ENCODE measurements at places on chromosomes 5 and 9.
A peak's percentile ranks its signal among the peaks of the same experiment; 100 is the strongest.

GRCh38 chr9:120542701-120543490 lies 37.1 kb downstream of the CDK5RAP2 start:
- no peak for DNase-seq

GRCh38 chr9:123527981-123528380 lies 172.0 kb downstream of the CRB2 start:
- DNase-seq = peak; percentile 86

DNA sequence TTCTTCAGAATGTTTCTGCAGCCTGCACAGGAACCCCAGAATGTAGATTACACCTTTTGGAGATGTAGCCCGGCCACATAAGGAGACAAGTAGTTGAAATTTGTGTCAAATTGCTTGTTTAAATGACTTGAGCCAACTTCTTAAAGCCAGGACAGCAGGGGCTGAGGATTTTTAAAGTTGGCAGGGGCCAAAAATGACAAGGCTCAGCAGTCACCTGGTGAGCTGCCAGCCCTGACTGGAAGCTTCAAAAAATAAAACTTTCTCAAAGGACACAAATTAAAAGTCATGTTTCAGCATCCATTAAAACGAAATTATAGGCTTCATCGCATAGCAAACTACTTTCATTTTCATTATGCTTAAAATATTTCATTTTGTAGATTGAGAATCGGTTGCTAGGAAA lies 340.3 kb upstream of the WWC1 start:
- DNase-seq = no peak

GRCh38 chr5:150162142-150162513 lies 4.5 kb upstream of the CDX1 start:
- no peak for DNase-seq

DNA sequence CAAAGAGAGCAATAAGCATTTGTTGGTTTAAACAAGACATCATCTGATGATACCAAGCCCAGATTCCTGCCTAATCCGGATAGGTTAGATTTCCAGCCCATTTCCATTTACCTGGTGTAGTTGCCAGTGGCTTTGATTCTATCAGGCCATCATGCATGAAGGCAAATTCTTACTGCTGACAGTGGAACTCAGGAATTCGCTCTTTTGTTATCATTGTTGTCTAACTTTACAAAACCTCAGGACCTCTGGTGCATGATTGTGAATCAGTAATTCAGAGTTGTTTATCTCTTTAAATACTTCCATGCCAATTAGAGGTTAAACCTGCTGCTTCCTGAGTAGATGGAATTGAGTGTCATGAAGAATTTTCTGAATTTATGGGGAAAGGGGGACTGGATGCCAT lies 76.5 kb downstream of the C9orf152 start:
- no peak for DNase-seq

DNA sequence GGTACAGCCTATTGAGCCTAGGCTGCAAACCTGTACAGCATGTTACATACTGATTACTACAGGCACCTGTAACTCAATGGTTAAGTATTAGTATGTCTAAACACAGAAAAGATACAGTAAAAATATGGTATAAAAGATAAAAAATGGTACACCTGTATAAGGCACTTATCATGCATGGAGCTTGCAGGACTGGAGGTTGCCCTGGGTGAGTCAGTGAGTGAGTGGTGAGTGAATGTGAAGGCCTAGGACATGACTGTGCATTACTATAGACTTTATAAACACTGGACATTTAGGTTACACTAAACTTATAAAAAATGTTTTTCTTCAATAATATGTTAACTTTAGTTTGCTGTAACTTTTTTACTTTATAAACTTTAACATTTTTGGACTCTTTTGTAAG lies 171.3 kb downstream of the SLC28A3 start:
- DNase-seq = no peak

DNA sequence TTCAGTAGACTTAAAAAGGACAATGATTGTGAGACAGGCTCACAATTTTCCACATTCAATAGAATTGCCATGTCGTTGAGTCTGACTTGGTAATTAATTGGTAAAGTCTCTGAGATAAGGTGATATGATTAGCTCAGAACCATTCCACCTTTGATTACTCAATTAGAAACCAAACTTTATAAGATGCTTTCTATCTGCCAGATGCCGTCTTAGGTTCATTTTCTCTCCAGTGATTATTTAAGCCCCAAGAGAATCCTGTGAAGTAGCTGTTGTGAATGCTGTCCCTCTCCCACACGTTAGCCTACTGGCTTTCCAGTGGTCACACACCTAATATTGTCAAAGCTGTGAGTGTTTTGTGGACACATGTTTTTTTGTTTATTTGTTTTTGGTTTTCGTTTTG lies 528.9 kb upstream of the ZNF462 start:
- no peak for DNase-seq

DNA sequence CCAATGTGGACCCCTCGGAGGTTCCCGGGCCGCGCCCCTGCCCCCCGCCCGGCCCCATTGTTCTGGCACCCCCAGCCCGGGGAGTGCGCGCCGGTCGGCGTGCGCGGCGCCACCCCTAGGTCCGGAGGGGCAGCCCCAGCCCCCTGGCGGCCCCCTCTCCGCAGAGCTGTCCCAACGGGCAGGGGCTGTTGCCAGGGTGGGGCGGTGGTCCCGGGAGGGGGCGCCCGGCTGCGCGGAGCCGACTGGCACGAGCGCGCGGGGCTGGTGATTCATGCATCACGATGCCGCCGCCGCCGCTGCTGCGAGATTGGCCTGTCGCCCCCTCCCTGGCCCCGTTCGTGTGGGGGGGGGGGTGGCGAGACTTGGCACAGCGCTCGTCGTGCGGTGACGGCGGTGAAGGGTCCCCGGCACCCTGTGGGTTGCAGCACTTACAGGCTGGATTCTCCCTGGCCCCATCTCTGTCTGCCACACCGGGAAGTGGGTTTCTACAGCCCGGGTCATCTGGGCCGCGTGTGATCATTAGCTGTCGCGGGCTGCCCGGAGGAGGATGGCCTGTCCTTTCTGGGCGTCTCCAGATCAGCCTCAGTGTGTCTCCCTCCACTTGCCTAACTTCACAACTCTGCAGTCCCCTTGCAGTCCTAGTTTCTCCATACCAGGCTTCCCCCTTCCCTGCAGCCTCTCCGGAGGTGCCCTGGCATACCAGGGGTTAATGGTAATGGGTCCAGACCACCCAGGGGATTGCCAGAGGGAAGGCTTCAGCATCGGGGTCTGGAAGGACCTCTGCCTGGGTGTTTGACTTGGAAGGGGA lies 858 bp downstream of the NCS1 start:
- DNase-seq = peak; percentile 16

DNA sequence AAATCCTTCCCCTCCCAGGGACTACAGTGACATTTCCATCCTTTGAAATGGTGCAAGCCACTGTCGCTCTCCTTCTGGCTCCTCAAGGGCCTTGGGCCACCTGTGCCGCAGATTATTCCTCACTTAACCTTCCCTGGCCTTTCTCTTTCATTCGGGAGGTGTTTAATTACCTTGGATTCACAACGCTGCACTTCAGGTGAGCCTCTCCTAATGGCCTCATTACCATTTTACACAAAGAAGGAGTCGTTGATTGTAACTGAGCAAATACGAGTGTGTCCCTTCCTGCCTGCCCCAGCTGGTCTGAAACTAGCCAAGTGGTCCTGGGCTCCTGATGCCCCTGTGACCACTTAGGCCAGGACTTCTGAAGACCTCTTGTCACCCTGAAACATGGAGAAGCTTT lies 205.0 kb downstream of the CRB2 start:
- DNase-seq = no peak

DNA sequence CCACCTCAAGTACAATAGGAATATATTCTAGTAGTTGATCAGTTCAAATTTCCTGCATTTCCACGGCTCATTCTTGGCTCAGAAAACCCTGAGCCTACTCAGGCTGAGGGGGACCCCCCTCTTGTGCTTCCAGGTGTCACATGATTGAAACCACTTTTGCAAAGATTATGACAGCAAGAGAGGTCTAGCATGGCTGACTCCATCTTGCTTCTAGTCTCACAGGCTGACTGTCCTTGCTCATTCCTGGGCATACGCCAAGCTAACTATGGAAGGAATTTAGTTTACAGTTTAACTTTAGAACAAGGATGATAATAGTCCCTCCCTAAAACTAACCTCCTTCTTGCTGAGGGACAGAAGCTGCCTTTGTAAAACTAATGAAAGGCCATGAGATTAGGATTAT lies 154.1 kb downstream of the SNX18 start:
- no peak for DNase-seq

DNA sequence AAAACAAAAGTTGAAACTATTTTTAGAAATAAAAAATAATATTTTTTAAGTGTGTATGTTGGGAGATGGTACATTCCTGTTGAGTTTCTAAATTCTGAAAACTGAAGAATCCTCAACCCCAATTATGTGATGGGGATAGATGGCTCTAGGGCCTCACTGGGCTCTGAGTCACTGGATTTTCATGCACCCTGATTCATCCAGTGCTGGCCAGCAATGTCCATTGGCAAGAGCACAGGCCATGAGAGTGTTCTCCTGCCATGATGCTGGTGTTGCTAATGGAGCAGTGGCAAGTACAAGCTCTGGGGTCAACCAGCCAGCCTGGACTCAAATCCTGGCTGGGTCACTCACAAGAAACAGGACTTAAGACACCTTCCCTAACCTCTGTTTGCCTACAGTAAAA lies 23.3 kb downstream of the SMIM23 start:
- no peak for DNase-seq

DNA sequence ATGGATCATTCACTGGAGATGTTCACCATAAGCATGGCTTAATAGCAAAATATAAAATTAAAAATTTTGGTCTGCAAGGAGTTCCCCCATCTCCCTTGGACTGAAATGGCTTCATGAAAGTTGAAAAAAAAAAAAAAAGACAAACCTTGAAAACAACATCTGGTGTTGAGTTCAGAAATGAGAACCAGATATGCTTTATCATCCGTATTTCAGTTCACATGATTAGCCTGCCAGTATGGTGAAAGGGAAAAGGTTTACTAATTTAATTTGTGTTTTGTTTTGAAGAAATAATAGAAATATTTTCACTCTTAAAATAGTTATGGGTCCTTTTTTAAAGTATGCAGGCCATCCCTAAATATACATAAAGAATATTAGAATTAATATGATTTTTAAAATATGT lies 67.8 kb downstream of the TMEM167A start:
- no peak for DNase-seq

DNA sequence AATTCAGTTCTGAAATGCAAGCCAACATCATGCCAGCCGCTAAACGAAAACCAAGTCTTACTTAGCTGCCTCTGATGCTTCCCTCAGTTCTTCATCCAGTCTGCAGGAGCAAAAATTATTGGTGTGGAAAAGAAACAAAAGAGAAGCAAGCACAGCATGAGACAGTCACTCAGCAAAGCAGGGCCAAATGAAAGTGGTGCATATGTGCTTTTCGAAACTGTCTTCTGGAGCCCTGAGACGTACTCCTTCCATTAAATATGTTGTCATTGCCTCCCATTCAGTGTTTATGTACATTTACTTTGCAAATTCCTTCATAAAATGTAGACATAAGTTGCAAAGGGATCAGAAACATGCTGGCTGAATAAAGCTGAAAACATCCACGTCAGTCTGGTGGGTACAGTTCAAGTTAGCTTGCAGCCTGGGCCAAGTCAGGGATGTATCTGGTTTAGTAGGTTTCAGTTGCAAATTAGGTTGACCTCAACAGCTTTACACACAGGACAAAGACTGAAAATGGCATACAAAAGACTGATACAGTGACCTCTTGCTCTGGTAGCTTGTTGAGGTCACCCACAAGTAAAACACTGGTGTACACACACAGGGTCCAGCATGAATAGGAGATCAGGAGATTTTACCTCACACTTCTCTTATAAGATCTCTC lies 139.7 kb upstream of the PCA3 start:
- DNase-seq = no peak

DNA sequence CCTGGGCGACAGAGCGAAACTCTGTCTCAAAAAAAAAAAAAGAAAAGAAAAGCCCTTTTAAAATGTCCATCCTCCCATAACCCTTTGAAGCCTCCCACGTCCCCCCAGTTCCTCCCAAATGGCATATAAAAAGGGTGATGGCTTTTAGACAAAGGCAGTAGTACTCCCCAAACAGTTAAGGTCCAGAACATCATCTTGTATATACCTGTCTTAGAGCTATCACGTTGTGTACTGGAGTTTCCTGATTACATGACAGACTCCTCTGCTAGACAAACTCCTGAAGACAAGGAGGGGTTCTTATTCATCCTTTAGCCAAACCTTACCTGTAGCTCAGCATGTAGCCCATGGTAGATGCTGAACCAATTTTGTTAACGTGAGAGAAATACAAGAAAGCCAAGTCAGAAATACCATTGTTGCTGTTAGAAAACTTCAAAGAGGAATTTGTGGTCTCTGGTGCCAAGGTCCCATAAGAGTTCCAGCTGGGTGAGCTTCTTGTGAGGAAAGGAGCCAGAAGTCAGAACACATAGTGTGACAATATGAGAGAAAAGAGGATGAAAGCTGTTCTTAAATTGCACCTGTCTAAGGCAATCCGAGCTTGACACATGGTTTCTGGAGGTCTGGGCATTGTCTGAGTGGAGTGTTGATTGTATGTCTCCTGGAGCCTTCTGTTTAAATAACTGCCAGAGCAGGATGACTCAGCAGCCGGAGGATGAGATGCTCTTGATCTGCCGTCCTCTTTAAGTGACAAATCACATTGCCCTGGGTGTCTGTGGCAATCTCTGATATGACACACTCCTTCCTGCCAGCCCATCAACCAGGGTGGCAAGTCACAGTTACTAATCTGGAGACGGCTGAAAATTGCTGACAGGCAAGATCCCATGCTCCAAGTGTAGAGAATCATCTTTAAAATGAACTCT lies 69.1 kb downstream of the ARRDC3 start:
- peak; percentile 98 for DNase-seq

DNA sequence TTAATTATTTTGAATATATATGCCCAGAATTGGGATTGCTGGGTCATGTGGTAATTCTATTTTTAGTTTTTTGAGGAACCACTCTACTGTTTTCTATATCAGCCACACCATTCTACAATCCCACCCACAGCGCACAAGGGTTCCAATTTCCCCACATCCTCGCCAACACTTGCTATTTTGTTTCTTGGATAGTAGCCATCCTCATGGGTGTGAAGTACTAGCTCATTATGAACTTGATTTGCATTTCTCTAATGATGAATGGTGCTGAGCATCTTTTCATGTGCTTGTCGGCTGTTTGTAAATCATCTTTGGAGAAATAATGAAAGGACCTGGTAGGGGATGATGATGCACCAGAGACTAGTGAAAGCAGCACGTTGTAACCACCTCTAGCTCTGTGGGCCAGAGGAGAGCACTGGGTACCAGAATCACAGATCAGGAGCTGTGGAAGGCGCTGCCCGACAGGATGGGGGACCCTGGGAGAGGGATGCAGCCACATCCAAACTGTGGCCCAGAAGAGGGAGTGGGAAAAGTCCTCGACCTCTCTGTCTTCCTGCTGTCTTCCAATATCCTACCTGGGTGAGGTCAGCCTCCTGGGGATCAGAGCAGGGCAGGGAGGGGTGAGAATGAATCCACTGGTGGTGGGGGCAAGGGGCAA lies 155.4 kb downstream of the RGS3 start:
- no peak for DNase-seq

DNA sequence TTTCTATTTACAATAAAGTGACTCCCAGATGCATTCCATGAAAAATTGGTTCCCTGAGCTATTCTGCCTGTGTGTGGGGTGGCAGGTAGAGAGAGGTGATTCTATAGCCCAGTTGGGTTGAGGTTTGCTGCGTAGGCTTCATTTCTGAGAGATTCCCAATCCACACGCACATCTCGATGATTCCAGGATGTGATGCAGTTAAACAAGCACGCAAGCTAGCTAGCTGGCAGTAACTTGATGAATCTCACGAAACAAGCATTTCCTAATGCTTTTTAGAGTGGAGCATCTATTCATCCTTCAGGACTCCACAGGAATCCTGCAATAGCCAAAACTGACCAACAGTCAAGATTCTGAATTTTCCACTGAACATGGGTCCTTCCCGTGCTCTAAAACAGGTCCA lies 43.8 kb upstream of the CER1 start:
- no peak for DNase-seq
